ENCODE measurements at places on chromosomes 3 and 15.

DNA sequence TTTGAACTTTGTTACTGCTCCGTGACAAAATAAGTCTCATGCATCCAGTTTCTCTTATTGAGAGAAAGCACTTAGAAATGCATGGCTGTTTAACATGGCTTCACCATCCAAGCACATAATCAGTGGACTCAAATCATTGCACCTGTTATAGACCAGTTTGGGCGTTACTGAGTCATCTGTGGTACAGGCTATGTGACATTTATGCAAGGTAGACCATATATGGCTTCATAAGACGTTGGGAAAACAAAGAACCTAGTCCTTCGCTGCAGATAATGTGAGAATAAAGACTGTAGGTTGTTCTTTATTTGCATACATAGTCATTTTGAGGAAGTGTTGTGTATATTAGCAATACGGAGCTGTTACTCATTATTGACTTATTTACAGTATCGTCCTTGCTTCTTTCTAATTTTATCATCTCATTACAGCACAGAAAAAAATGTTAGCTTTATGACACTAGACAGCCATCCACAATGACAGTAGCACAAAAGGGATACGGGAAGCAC, 374.7 kb downstream of the IL5RA start:
- DNase-seq, result no peak

GRCh38 chr3:89113893-89114840, 6.7 kb downstream of the EPHA3 start:
- peak; percentile 59 for DNase-seq

DNA sequence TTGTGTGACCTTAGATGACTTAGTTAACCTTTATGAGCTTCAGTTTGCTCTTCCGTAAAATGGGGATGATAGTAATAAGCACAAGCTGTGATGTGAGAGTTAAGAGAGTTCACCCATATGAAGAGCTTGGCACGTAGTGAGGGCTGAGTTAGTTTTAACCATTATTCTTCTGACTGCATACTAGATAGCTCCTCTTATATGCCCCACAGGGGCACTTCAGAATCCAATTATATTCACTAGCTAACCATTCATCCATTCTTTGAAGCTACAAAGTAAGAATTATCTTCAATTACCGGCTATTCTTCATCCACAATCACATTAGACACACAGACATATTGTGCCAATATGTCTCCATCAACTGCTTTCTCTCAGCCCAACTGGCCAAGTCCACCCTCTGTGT, 159.0 kb upstream of the STT3B start:
- no peak for DNase-seq

DNA sequence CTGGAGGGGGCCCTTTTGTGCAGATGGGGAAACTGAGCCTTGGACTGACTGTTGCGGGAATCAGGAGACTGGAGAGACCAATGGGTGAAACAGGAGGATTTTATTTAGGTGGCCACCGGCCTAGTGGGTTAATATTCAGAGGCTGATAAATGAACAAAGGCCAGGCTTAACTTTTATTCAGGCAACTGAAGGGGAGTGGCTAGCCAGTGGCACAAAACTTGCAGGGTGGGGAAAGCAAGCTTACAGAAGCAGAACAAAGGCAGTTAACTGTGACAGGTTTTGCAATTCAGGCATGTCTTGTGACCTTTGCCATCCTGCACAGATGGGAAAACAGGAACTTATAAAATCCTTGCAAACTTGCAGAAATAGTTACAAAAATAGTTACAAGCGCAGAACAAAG, 24.9 kb upstream of the ACAD9 start:
- peak; percentile 32 for DNase-seq

DNA sequence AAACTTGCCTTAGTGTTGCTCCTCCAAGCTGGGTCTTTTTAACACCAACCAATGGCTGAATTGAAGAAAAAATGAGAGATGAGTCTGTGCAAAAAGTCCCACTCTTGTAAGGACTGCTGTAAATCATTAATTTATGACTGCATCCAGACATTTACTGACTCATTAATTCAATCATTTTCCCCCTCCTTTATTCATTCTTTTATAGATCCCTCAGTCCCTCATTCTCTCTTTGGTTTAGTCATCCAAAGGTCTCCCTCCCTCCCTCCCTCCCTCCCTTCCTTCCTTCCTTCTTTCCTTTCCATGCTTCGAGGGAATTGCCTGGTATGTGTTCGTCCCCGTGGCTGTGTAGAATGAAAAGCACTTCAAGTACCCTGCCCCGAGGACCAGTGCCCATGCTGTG, 35.3 kb upstream of the MRPS22 start:
- DNase-seq, result peak; percentile 87
